ENCODE measurements at places on chromosomes 4 and X. TPM values are rescaled to one million over a fixed set of nuclear protein-coding genes. Genes with fewer than 3 reads are reported as not detected.
A peak's percentile ranks its signal among the peaks of the same experiment; 100 is the strongest.

- DNase-seq: no peak
Measured at GRCh38 chr4:143586080-143586479, 72.6 kb downstream of the SMARCA5 start.

DNA sequence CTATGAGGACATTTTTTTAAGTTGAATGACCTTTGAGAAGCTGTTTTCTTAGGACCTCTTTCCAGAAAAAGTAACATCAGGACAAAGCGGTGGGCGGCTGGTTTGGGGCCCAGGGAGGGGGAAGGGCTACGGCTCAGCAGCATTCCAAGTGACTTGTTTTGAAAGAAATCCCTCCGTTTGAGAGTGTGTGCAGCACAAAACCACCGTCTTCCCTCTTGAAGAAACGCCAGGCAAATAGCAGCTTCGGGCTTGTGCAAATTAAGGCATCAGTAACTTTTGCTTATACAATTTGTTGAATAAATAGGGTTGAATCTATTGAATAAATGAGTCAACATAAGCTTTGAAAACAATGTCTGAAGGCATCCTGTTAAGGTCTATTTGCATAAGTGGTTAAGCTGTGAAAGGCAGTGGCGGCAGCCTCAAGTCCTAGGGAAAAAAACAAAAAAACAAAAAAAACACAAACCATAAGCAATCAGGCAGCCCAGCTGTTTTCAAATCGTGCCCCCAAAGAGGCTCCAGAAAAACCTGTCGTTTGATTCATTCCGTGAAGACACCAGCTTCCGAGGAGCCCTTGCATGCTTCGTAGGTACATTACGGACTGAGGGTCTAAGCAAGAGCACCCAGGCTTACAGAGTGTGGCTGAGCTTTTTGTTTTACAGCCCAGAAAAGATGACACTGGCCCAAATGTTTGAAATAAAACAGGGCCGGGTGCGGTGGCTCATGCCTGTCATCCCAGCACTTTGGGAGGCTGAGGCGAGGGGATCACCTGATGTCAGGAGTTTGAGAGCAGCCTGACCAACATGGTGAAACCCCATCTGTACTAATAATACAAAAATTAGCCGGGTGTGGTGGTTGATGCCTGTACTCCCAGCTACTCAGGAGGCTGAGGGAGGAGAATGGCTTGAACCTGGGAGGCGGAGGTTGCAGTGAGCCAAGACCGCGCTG is 103.7 kb downstream of the CRLF2 start:
- DNase-seq: no peak

GRCh38 chr4:67892253-67892652 is 8.5 kb upstream of the TMPRSS11D start:
- no peak for DNase-seq

- no peak for DNase-seq
Measured at GRCh38 chr4:49709775-49710174, 723.7 kb downstream of the CWH43 start.

DNA sequence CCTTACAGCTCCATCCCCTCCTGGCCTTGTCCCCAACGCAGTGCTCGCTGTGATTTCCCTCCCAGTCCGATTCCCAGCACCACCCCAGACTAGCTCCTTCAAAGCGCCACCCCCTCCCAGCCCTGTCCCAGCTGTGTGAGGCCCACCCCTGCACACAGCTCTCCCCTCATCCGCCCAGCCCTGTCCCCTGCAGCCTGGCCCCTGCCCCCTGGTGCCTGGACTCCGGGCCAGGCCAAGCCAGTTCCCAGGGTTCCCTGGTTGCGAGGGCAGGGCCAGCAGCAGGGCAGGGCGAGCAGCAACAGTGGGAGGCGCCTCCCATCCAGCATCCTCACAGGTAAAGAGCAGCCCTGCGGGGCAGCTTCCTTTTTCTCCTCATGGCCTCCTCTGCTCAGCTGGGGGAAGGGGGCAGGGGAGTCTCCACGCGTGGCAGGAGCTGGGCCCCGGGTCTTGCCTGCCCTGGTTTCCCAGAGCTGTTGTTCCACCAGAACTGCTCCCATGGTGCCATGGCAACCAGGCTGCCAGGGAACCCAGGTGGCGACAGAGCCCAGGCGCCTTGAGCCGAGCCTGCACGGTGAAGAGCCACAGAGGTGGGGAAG is 24.8 kb downstream of the IQSEC2 start:
- no peak for DNase-seq

DNA sequence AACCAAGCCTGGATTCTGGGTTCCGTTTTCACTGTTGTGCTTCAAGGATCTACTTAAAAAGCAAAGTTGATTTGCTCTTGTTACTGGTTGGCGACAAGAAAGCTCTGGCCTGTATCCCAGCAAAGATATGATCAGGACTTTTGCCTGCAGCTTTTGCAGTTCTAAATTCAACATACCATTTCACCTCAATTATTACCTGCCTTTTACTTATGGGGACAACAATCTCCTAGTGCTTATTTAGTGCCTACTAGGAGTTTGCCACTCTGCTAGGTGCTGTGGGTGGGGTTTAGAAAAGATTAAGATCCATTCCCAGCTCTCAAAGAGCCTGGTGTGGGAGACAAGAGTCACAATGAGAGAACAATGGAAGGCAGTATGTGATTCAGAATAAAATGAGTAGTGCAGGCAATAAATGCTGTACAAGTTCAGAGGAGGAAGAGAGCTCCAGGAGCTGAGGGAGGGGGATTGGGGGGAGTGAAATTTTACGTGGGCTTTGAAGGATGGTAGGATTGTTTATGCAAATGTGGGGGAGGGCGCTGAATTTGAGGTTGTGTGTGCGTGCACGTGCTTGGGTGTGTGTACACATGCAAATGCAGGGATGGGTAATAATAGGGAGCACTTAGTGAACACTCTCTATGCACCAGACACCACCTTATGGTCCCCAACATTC is 5.0 kb upstream of the TMEM164 start:
- DNase-seq: no peak

DNA sequence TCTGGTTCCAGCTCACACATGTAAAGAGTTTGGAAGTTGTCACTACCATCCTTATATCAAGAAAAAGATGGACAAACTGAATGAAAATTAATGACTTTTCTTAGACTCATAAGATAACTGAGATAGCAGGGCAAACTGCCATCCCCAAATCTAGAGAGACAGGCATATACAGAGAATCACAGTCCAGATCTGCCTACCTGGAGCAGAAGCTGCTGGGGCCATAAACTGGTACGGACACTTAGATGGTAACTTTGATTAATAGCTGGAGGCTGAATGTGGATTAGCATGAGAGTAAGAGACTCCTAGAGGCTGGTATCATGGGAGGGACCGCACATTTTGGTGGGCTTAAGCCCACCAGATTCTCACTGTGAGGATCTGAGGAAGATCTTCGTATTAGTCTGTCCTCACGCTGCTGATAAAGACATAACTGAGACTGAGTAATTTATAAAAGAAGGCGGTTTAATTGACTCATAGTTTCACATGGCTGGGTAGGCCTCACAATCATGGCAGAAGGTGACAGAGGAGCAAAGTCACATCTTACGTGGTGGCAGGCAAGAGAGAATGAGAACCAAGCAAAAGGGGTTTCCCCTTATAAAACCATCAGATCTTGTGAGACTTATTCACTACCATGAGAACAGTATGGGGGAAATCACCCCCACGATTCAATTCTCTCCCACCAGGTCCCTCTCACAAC is 10.8 kb upstream of the POLA1 start:
- no peak for DNase-seq

DNA sequence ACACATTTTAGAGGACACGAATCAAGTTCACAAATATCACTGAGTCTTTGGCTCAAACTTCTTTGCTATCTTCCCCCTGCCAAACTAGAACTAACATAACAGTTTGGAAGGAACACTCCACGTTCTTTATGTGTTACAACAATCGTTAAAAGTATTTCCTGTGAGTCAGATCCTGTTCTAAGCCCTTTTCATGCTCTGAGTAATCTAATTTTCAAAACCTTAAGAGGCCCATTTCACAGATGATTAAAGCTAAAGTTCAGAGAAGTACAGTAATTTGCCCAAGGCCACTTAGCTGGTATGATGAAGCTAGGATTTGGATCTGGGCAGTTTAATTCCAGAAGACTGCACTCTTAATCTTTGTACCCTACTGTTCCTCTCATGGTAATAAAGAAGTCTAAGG is 854.4 kb upstream of the INTU start:
- DNase-seq: no peak

DNA sequence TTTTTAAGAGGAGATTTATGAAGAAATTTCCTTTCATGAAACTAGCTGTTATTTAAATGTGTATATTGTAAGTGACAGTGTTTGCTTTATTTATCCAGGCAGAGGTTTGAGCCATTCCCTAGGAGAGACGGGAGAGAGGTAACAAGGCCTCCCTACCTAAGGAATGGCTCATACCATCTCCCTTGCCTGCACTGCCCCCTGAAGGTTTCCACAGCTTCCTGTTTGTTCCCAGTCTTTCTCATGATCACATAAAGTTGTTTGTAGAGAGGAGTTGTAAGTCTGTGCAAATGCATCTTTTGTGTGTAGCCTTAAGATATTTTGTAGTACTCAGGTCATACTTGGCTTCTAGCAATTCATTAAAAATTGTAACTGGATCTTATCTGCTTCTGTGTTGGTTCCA is 1504.5 kb upstream of the PCDH10 start:
- DNase-seq: no peak

DNA sequence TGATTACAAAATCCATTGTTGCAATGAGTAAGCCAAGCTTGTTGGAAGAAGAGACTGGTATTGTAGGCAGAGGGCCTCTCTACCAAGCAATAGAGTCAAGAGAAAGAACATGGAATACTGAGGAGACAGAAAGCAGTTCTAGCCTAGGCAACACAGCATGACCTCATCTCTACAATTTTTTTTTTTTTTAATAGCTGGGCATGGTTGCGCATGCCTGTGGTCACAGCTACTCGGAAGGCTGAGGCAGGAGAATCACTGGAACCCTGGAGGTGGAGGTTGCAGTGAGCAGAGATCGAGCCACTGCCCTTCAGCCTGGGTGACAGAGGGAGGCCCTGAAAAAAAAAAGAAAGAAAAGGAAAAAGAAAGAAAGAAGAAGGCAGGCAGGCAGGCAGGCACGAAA is 11.7 kb upstream of the ZBTB33 start:
- DNase-seq: no peak

- DNase-seq: no peak
Measured at GRCh38 chrX:13430136-13430827, 110.4 kb upstream of the ATXN3L start.

DNA sequence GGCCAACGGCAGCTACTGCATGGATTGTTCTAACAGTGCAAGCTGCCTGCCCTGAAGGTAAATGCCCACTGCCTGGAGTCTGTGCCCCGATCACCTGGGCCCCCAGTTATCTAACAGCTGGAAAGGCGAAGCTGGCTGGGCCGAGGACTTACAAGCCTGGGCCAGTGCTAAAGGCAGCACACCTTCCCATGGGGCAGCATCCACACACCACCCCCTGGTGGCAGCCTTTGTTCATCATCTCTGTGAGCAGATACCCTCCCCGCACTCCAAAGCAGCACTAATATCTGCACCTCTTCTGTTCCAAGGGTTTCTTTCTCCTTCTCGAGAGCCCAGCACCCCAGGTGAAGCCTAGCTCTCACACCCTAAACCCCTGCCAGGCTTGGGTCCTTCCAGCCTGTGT is 7.6 kb downstream of the SLC2A9 start:
- DNase-seq: peak; percentile 69

GRCh38 chr4:136009258-136009832 is 1522.9 kb downstream of the PCDH18 start:
- DNase-seq: no peak

Gene IL3RA
- total RNA-seq: 6.2 TPM

Gene HMX1
- total RNA-seq: not detected

Gene FAM9C
- total RNA-seq: 1.2 TPM

Measured in left ventricle myocardium superior (tissue), 1 donor.